ENCODE measurements at places on chromosomes 1 and 21. TPM values are rescaled to one million over a fixed set of nuclear protein-coding genes. Genes with fewer than 3 reads are reported as not detected.

DNA sequence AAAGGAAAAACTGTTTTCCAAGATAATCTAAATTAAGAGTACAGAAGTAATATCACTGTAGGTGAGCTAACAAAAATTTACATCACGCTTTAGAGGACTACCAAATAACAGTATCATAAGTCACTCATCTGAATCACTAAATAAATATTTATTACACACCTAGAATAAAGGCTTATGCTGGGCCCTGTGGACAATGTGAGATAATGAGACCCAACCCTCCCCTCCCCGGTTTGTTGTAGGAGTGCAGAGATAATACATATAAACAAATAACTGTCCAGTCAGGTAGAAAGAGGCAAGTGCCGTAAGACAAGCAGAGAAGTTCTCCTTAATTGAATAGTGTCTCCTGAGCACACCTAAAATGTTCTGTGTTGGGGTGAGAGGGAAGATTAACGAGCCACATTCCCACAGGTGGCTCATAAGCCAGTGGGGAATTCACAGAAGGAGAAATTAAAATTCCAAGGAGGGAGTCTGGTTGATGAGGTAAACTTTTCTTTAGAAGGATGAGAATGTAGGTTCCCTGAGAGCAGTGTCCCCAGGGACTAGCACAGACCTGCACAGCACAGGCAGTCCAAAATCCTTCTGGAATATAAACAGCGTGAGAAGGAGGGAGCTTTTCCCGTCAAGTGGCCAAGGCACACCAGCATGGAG is 241.4 kb downstream of the NFIA start:
- DNase-seq: no peak
- H3K4me3 ChIP-seq: no peak overlapping the region
- peaks cover 32% of the 10 kb centered on the region for H3K27me3 ChIP-seq

DNA sequence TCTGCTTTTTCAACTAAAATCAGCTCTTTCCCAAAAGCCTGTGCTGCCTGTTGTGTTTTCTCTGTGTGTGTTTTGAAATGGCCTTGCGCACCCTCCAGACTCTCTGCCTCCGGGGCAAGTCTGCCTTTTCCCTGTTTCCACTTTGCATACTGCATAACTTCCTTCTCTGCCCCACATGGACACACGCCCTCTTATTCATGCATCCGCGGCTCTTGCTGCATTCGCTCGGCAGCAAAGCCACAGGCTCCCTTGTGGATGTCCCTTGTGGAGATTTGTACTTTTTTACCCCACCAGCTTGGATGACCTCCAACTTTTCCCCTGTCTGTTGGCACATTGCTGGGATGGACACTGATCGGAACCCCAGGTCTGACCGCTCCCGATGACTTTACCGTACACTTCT is 147.6 kb downstream of the ADSS2 start:
- H3K4me3 ChIP-seq: no peak overlapping the region
- DNase-seq: no peak
- H3K4me1 ChIP-seq: peaks cover 5% of the 10 kb centered on the region
- H3K27ac ChIP-seq: no peak overlapping the region
- H3K36me3 ChIP-seq: no peaks in the 10 kb centered on the region
- peaks cover 2% of the 10 kb centered on the region for H3K27me3 ChIP-seq

GRCh38 chr1:164772635-164773034 is 213.7 kb downstream of the PBX1 start:
- no peaks in the 10 kb centered on the region for H3K36me3 ChIP-seq
- peaks cover 3% of the 10 kb centered on the region for H3K4me1 ChIP-seq
- H3K27me3 ChIP-seq: peaks cover 6% of the 10 kb centered on the region
- H3K4me3 ChIP-seq: no peak overlapping the region
- H3K27ac ChIP-seq: no peak overlapping the region

DNA sequence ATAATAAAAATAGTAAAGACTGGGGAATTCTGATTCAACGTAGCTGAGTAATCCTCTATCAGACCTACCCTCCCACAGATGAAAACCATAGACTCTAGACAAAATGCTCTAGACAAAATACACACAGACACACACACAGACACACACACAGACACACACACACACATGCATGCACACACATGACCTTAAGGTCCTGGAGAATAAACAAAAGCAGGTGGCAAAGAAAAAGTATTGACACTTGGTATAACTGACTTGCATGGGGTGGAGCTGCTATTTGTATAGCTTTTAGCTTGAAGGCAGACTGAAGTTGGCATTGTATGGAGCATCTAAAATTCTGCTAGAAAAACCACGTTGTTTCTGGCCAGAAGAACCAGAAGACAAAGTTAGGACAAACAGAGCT is 29.3 kb downstream of the C1orf141 start:
- peaks cover 18% of the 10 kb centered on the region for H3K27me3 ChIP-seq
- H3K4me1 ChIP-seq: no peaks in the 10 kb centered on the region

GRCh38 chr1:218380125-218380977 is 35.2 kb downstream of the TGFB2 start:
- peaks cover 57% of the 10 kb centered on the region for H3K27me3 ChIP-seq
- peaks cover 19% of the 10 kb centered on the region for H3K4me1 ChIP-seq
- no peak overlapping the region for H3K27ac ChIP-seq
- no peaks in the 10 kb centered on the region for H3K36me3 ChIP-seq
- H3K4me3 ChIP-seq: no peak overlapping the region
- no peak for DNase-seq

DNA sequence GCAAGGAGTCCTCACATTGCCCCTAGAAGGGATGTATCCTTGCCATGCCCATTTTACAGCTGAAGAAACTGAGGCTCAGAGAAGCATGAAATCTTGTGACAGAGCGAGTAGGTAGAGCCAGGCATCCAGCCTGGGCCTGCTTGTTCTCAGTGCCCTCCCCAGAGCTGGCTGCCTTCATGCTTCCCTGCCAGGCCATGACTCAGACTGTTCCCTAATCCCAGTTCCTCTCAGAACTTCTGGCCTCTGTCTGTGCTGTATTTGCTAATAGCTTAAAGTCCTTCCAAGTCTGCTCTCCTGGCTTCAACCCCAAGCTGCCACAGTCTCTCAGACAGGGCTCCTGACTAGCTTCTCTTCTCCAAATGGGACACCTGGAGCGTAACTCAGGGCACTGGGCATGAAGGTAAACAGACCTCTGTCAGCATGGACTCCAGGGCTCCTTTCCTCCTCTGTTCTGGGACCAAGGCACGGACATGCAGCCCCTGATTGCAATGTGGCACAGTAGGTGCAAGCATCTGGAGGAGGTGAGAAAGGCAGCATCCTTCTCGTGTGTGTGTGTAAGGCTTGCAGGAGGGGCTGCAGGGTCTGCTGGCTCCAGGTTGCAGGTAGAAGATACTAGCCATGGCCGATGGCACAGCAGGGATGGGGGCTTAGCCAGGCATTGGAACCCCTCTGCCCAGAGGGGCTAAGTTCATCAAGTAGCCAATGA is 122.7 kb downstream of the HMGB4 start:
- no peak for DNase-seq
- H3K27me3 ChIP-seq: no peaks in the 10 kb centered on the region
- H3K4me1 ChIP-seq: no peaks in the 10 kb centered on the region
- no peaks in the 10 kb centered on the region for H3K36me3 ChIP-seq

- no peak overlapping the region for H3K4me3 ChIP-seq
- no peak overlapping the region for H3K27ac ChIP-seq
- H3K4me1 ChIP-seq: peaks cover 6% of the 10 kb centered on the region
- no peak for DNase-seq
- no peaks in the 10 kb centered on the region for H3K36me3 ChIP-seq
- no peaks in the 10 kb centered on the region for H3K27me3 ChIP-seq
These were observed 261.5 kb downstream of the GPATCH2 start for GRCh38 chr1:217369271-217369981.

DNA sequence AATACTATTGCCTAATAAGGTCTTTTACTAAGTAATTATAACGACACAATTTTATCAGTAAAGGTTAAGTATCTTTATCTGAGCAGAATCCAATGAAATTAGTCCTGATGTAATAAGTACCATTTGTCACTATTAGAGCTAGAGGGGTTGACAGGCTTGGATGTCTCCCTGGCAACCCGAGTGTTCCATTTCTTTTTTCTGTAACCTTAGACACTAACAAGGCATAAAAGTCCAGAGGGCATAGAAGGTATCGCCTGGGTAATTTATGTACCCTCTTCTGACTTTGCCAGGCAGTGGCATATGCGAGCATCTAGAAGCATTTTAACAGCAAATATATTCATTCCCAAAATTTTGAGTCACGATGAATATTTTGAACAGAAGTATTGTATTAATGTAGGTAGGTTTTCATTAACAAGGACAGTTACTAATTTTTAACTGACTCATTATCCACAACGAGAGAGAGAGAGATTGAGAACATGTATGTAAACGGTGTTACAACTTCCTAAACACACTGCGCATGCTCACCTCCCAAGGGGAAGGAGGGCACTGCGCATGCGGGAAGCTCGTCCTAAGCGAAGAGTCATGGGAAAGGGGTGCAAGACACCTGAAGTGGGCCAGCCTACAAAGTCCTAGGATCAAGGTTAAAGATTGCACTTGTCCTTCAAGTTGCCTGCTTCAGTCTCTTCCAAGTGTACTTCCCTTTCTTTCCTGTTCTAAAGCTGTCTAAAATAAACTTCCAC is 423.9 kb downstream of the DSCAM start:
- no peaks in the 10 kb centered on the region for H3K27me3 ChIP-seq
- H3K4me3 ChIP-seq: no peak overlapping the region
- no peak for DNase-seq
- no peaks in the 10 kb centered on the region for H3K4me1 ChIP-seq

DNA sequence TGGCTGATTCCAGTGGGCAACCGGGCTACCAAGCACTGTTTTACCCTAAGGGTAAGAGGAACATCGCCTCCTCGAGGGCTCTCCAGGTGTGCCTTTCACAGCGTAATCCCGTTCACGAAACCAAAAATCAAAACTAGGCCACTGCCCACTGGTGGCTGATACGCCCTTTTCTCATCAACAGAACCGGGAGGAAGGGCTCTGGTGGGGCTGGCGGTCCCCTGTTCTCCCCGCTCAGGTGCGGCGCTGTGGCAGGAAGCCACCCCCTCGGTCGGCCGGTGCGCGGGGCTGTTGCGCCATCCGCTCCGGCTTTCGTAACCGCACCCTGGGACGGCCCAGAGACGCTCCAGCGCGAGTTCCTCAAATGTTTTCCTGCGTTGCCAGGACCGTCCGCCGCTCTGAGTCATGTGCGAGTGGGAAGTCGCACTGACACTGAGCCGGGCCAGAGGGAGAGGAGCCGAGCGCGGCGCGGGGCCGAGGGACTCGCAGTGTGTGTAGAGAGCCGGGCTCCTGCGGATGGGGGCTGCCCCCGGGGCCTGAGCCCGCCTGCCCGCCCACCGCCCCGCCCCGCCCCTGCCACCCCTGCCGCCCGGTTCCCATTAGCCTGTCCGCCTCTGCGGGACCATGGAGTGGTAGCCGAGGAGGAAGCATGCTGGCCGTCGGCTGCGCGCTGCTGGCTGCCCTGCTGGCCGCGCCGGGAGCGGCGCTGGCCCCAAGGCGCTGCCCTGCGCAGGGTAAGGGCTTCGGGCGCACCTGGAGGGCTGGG is at the start of gene IL6R:
TSS of gene IL6R (plus strand) at position 360 of the 763 bp plus-strand sequence. CDS start at position 647, 287 bp downstream.
- H3K27me3 ChIP-seq: peaks cover 6% of the 10 kb centered on the region
- H3K36me3 ChIP-seq: no peaks in the 10 kb centered on the region
- peak within 1 kb of the TSS; percentile 64 for H3K27ac ChIP-seq
- H3K4me3 ChIP-seq: peak within 1 kb of the TSS; percentile 73
- peak; percentile 48 for DNase-seq

GRCh38 chr1:165753934-165754333 is 14.7 kb downstream of the TMCO1 start:
- DNase-seq: no peak
- H3K27ac ChIP-seq: no peak overlapping the region
- no peaks in the 10 kb centered on the region for H3K27me3 ChIP-seq
- peaks cover 43% of the 10 kb centered on the region for H3K36me3 ChIP-seq
- H3K4me3 ChIP-seq: no peak overlapping the region

- no peak overlapping the region for H3K27ac ChIP-seq
- no peaks in the 10 kb centered on the region for H3K27me3 ChIP-seq
- H3K4me1 ChIP-seq: no peaks in the 10 kb centered on the region
These were observed 171.5 kb downstream of the LRRC7 start for GRCh38 chr1:69739251-69739605.

GRCh38 chr1:189432753-189433152 is 1044.9 kb downstream of the BRINP3 start:
- H3K4me1 ChIP-seq: no peaks in the 10 kb centered on the region
- no peaks in the 10 kb centered on the region for H3K36me3 ChIP-seq
- H3K4me3 ChIP-seq: no peak overlapping the region
- H3K27ac ChIP-seq: no peak overlapping the region
- no peaks in the 10 kb centered on the region for H3K27me3 ChIP-seq

DNA sequence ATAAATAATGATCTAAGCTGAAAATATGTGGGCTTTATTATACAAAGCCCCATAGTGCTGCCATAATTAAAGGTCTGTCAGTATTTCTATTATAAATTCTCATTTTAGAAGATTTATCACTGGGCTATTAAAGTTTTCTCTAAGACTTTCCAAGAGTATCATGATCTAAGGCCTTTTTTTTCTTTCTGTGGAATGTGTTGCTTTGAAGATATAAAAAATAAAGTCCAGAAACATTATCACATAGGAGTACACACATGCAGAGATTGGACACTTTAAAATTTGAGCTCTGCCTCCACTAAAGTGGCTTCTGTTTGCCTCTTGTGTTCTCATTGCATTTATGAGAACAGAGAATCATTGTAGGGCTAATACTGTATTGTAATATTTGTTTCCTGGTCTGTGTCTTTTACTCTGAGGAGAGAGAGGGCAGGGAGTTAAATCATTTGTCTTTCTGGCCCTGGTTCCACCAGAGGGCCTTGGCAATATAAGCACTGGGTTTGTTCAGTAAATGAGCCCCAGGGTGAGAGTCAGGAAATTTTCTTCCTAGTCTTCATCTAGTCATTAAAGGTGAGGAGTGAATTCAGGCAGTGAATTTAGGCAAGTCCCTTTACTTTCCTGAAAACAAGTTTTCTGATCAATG is 70.2 kb downstream of the NFIA start:
- peaks cover 34% of the 10 kb centered on the region for H3K27me3 ChIP-seq
- no peak overlapping the region for H3K27ac ChIP-seq
- no peaks in the 10 kb centered on the region for H3K36me3 ChIP-seq
- peaks cover 4% of the 10 kb centered on the region for H3K4me1 ChIP-seq
- no peak overlapping the region for H3K4me3 ChIP-seq

- peak overlapping the region; percentile 92 for H3K4me3 ChIP-seq
- H3K27me3 ChIP-seq: no peaks in the 10 kb centered on the region
- peaks cover 9% of the 10 kb centered on the region for H3K36me3 ChIP-seq
- peak overlapping the region; percentile 96 for H3K27ac ChIP-seq
- H3K4me1 ChIP-seq: peaks cover 61% of the 10 kb centered on the region
- DNase-seq: no peak
These were observed 32.0 kb upstream of the WASF2 start for GRCh38 chr1:27521861-27522431.

DNA sequence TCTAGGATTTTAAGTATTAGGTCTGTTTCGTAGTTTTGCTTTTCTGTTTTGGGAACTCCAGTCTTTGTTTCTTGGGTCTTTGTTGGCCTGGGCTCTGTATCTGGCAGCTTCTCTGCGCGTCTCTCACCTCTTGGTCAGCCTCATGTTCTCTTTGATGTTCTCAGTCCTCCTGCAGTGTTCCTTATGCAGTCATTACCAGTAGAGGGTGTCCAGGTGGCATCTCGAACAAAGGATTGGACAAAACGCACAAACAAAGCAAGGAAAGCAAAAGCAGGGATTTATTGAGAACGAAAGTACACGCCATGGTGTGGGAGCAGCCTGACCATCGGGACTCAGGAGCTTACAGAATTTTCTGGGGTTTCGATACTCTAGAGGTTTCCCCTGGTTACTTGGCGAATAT is 133.7 kb upstream of the COL6A1 start:
- peaks cover 2% of the 10 kb centered on the region for H3K27me3 ChIP-seq
- DNase-seq: no peak
- H3K36me3 ChIP-seq: no peaks in the 10 kb centered on the region
- H3K4me3 ChIP-seq: no peak overlapping the region
- H3K27ac ChIP-seq: no peak overlapping the region

The ATP1A2 gene
- not detected for total RNA-seq

The PCP4 gene
- not detected for total RNA-seq

The TRPM2 gene
- total RNA-seq: 6.7 TPM

The ESRRG gene
- total RNA-seq: not detected

The SLC2A5 gene
- not detected for total RNA-seq

The TP53BP2 gene
- total RNA-seq: 40.9 TPM

The C8B gene
- not detected for total RNA-seq

The PTGER3 gene
- 0.43 TPM for total RNA-seq

The FMOD gene
- total RNA-seq: 4.0 TPM

The TGFB2 gene
- total RNA-seq: not detected
